Body of pancreas (tissue), 4 donors: ENCODE measurements at places on chromosomes 11 and 22.

DNA sequence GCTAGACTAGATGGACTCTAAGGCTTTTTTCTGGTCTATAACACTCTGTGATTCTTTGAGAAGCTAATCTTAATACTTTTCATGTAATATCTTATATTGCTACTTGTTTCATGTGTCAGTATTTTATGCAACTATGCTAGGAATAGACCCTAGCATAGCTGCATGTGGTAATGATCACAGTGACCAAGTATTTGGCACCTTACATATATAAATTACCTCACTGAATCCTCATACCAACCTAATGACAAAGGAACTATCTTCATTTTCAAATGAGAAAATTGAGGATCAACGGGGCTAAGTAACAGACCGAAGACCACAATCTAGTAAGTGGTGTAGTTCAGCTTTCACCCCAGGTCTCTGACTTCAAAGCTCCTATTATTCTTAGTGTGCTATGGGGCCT is 327.3 kb upstream of the PITPNB start:
- DNase-seq = no peak

DNA sequence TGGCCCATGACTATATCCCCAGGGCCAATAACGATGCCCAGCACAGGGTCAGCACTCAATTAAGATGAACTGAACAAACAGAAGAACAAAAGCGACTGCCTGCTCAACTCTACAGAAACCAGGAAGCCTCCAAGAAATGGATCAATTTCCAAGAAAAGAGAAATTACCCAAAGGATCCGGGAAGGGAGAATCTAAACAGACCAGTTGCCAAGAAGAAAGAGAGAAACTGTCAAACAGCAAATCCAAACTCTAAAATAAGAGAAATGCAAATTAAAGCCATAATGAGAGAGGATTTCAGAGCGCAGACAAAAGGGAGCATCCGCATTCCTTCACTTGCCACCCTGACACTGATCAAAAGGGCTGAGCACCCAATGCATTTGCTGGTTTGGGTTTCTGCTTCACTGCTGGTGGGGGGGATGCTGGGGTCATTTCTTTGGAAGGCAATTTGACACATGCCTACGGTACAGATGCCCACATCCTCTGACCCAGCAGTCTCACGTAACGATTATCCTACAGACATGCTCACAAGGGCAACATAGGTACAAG is 37.7 kb upstream of the RFPL3 start:
- DNase-seq = no peak

GRCh38 chr11:13384908-13385640 is 77.9 kb downstream of the BTBD10 start:
- DNase-seq = no peak

DNA sequence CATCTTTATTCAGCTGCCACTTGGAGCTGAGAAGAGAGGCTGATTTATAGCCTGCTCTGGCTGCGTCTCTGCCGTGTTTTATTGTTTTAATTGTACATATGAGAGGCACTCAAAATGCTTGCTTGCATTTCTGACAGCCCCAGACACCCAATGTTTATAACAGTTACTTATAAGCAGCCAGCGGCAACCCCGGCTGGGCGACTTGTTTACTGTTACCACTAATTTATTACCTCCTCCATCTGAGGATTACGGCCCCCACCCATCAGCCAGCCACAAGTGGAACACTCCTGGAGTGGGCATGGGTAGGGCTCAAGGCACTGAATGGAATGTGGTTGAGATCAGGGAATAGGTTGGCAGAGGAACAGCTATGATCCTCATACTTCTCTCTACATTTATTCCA is 61.2 kb downstream of the CLPB start:
- no peak for DNase-seq

DNA sequence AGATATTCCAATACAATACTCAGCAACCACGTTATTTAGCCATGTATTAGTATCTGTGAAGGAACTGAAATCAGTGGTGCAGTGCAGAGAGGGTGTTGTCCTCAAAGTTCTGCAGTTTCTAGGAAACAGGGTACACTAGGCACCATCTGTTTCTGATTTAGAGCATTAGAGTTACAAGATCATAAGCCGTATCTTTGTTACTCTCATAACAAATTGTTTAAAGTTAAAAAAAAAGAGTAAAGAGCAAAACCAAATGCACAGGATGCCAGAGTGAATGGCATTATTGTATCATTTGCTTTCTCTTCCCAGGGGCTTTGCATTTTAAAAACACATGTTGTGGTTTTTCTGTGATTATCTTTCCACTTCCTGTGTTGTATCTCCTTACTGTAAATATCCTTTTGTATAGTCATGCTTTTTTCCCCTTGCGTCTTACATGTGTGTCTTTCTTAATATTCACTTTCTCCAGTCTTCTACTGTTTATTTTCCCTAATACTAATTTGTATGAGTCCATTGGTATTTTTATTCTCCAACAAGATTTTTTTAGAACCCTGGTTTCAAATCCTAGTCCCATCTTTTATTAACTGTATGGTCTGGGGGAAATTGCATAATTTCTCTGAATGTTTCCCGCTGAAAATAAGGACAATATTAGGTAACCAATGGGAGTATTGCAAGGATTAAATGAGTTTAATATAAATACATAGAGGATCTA is 15.2 kb upstream of the NUP160 start:
- no peak for DNase-seq
